8988T (cell line): ENCODE measurements at places on chromosomes 2 and 18.

DNA sequence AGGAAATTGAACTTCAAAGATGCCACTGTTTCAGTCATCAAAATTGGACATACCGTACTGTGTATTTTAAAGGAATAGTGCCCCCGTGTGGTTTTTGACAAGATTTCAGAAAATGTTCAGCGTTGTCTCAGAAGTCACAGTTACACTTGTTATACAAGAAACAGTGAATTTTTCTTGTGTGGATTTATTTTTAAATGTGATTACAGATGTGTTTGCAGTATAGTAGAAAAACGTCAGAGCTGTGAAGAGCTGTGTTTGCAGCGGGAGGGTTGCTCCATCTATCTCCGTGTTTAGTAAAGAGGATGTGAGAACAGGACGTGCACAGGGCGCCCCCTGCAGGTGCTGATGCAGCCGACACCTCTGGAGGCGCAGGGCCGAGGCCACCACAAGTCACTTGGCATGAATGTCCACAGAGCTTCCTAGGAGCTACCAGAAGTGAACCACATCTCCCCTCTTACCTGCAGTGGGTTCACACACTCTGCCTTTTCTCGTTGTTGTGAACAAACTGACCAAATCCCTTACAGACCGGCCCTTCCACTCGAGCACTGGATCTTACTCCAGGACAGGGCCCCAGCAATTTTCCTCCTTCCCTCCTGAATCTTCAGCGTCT is 73.1 kb downstream of the CACNB4 start:
- no peak for DNase-seq

DNA sequence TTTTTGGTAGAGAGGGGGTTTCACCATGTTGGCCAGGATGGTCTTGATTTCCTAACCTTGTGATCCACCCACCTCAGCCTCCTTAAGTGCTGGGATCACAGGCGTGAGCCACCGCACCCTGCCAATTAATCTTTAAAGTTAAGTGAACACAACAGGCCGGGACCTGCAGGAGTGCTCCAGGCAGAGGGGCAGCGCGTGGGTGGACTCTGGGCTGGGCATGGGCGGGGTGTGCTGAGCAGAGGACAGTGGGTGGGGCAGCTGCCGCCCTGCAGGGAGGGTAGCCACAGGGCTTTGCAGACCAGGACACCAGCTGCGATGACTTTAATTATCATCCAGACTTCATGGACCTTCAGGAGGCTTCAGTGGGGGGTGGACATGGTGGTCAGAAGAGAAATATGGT is 8.8 kb upstream of the GPR148 start:
- no peak for DNase-seq

DNA sequence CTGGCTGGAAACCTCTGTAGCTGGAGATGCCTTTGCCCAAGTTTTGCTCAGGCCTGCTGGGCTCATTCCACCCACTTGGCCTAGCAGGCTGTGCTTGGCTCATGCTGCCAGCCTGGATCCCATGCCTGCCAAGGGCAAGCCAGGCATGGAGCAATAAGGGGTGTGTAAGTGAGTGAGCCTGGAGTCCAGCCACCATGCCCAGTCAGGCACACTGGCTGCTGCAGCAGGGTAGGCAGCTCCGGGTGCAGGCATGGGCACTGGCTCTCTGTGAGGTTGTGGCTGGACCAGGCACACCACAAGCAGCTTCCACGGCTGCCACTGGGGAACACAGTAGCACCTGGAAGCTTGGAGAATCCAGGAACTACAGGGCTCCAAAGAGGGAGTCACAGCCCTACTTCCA is 147.7 kb upstream of the HS6ST1 start:
- DNase-seq, result no peak

- no peak for DNase-seq
These were observed 45.6 kb upstream of the PCBP1 start for GRCh38 chr2:70041663-70042062.

DNA sequence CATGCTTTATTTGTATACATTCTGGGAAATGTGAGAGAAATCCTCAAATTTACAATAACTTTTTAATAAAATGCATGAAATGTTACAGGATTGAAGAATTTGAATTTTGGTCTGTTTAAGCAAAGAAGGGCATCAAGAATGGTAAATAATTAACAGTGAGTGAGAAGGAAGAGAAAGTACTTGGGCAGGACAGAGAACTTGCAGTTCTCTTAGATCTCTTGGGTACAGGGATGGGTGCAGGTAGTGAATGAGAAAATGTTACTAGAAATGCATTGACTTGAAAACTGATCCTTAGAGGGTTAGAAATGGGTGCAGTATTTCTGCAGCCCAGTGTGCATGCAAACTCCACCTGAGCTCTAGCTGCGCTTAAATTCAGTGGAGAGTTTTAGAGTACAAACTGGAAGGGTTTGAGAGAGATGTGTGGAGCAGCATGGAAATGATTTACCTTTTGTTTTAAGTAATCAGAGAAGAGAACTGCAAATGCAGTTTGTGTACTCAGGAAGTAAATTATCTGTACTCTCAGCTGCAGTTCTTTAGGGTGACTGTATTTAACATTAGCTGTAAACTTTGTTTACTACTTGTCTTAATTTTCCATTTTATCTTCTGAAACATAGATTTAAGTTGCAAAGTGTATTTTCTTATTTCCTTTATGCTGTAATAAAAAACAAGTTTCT is 51.0 kb upstream of the RAB27B start:
- DNase-seq, result no peak

GRCh38 chr2:130981667-130982066 is 111.6 kb downstream of the FAM168B start:
- DNase-seq, result no peak

GRCh38 chr2:69796174-69796573 is 33.3 kb upstream of the GMCL1 start:
- DNase-seq, result no peak

DNA sequence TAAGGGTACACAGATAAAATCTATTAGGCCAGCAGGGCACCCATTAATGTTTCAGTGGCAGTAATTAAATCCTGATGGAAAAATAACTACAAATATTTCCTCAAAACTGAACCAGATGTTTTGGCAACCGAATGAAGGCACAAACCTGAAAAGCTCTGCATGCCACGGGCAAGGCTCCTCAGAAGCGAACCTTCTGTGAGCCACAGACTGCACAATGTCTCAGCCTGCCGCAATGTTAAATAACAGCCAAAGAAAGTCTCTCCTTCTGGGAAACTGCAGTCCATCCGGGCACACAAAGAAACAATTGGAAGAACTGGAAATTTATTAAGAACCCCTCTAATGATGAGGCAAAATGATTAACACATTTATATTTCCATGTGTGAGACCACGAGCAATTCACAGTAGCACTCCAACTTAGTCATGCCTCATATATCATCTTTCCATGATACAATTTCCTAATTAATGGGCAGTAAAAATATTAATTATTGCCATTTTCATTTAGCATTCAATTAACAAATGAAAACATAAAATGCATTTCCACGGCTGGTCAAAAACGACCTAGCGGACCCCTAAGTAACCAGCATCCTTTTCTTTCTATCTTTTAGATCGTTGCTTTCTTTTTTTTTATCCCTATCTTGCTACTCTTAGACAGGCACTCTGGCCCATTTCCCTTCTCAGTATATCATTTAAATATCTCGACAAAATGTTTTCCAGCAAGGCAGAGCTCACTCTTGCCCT is 237.5 kb downstream of the EPHA4 start:
- DNase-seq, result no peak

DNA sequence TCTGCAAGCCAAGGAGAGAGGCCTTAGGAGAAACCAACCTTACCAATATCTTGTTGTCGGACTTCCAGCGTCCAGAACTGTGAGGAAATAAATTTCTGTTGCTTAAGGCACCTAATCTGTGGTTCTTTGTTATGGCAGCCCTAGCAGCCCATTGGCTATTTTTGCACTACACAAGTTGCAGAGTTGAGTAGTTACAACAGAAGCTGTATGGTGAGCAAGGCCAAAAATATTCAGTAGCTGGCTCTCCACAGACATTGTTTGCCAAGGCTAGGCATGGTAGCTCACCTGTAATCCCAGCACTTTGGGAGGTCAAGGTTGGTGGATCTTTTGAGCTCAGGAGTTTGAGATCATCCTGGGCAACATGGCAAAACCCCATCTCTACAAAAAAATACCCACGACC is 27.1 kb upstream of the SCYGR1 start:
- DNase-seq, result no peak

GRCh38 chr2:240246173-240246820 is 105.8 kb upstream of the OTOS start:
- DNase-seq, result no peak

- no peak for DNase-seq
These were observed 125.5 kb upstream of the UGP2 start for GRCh38 chr2:63716146-63716545.

DNA sequence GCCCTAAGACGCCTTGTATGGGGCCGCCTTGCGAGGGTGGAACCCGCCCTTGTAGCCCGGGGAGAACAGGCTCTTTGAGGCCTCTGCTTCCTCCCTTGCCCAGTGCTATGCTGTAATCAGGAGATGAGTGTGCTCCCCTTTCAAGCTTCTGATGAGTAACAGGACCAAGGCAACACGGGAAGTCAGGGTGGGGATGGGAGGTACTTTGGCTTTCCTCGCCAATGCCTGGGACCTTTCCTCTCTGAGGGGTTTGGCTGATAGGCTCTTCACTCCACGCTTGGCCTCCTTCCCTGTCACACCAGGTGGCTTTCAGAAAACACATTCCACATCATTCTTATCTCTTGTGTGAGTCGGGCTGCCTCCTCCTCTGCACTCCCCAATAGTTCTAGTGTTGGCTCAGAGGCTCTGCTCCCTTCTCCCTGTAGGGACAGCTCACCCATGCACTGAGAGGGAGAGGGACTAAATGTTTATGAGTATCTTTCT is 223.7 kb upstream of the TRIB2 start:
- DNase-seq, result no peak

DNA sequence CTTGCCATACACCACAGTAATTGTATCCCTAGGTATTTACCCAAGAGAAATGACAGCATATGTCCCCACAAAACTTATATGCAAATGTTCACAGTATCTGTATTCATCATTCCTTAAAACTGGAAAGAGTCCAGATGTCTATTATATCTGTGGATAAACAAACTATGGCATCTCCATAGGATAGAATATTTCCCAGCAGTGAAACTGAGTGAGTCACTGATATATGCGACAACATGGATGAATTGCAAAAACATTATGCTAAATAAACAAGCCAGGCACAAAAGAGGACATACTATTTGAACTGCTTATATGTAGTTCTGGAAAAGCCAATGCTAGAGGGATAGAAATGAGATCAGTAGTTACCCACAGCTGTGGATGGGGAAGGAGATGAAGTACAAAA is 359.4 kb upstream of the DSEL start:
- no peak for DNase-seq

- DNase-seq, result no peak
These were observed 54.4 kb downstream of the STK39 start for GRCh38 chr2:168192839-168193616.

DNA sequence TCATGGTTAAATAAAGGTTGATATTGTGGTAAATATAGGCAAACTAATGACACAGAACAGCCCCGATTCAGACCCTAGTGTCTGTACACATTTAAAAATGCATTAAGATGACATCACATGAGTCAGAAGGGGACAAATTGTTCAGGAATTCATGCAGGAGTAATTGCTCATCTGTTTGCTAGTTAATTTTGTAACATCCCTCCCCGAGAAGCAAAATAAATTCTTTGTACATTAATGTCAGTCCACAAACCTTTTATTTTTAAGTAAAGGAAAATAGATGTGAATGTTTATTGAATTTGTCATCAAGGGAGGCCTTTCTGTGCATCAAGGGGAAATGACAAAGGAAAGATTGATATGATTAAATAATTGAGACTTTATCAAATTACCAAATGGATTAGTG is 69.9 kb downstream of the SH3BP4 start:
- DNase-seq, result no peak
